NCI-H1417 treated with DMSO at 0.1 percent for 48 hours (cell line): ENCODE measurements at places on chromosomes 3 and 15.

GRCh38 chr3:182212479-182213076, 500.9 kb downstream of the SOX2 start:
- peak; percentile 75 for DNase-seq

- no peak for DNase-seq
Measured at GRCh38 chr3:71983694-71984093, 198.7 kb upstream of the PROK2 start.

- no peak for DNase-seq
Measured at GRCh38 chr15:36407647-36408046, 171.8 kb upstream of the CDIN1 start.

DNA sequence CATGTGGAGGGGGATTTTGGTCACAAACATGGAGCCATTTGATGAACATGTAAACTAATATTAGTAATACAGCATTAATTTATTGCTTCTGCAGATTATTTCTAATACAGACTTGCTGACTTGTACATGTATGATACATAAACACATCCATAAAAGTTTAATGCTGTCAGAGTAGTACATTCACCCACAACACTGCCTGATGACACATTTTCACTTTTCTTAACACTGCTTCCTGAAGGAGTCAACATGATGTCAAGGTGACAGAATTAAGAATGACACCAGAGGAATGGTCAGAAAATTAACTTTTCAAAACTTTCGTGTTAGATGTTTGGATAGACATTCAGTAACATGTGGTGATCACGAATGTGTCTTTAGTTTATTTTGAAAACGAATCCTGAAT, 199.4 kb downstream of the SATB1 start:
- DNase-seq, result no peak

DNA sequence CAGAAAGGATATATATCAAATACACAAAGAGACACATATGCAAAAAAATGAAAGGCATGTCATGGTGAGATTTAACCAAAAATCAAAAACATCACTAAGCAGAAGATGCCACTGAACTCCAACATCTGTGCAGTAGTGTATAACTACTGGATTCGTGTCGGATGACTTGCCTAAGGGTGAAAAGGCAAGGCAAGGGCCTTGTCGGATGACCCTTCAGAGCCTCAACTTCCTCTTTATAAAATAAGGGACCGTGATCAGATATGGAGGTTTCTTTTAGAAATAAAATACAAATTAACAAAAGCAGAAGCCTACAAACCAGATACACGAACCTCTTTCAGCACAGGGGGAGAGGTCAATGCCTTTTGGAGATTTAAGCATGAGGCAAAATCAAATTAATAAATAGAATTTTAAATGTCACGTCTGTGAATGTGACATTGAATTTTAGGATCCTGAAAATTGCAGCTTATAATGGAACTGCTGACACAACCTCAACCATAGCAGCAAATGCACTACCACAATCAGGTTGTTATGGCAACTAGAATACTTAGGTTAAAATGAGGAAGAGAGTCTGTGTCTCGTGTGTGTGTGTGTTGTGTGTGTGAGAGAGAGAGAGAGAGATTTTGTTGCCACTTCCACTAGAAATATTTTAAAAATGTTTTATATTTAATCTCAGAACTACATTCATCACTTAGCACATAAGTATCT, 8.3 kb upstream of the CHRM5 start:
- DNase-seq, result no peak

DNA sequence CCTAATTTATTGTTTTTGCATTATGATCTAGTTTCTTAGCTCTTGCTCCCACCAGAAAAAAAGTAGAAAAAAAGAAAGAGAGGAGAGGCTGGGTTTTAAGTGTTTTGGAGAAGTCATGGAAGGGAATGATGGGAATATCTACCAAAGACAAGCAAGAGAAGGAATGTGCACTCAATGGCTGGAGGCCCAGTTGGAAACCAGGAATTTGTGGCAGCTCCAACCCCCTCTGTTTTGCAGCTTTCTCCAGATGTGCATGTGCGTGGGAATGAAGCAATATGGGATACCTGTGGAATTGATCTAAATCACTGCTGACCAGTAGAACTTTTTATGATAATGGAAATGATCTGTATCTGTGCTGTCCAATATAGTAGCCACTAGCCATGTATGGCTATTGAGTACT, 27.1 kb downstream of the EIF2AK4 start:
- no peak for DNase-seq

DNA sequence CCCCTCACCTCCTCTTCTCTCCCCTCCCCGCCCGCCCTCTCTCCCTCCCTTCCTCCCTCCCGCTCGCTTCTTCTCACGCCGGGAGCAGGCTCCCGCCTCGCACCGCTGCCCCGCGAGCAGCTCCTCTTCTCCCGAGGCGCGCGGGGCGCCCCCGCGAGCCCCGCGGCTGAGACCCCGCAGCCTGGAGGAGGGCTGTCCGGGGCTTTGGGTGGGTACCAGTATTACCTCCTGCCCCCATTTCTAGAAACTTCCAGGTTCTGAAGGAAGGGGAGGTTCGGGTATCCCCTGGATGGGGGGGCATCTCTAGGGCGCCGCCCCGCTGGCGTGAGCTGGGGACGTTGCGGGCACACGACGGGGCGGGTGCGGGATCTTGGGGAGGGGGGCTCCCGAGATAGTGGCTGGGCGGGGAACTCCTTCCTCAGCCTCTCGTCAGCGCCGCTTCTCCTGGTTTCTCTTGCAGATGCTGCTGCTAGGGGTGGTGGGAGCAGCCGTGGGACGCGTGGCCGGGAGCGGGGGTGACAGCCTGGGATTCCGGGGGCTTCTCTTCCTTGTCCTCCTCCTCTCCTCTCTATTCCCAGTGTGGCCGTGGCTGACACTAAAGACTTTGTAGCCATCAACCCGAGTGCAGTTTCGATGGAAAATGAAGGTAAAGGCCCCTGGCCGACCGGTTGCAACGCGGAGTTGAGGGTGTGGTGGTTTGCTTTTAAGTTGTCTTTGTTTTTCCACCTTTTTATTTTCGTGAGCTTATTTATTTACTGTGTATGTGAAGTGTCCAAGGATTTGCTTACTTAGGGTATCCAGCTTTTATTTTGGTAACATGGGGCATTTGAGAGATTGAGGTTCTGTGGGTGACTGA, 474 bp downstream of the ATP2C1 start:
- no peak for DNase-seq

GRCh38 chr15:75056036-75056435, 32.6 kb downstream of the PPCDC start:
- DNase-seq, result no peak

GRCh38 chr3:98733053-98733811, 29.9 kb upstream of the ST3GAL6 start:
- DNase-seq, result no peak

- no peak for DNase-seq
Measured at GRCh38 chr3:176469694-176470205, 727.5 kb downstream of the TBL1XR1 start.

- no peak for DNase-seq
Measured at GRCh38 chr15:99433026-99433756, 132.6 kb upstream of the MEF2A start.

DNA sequence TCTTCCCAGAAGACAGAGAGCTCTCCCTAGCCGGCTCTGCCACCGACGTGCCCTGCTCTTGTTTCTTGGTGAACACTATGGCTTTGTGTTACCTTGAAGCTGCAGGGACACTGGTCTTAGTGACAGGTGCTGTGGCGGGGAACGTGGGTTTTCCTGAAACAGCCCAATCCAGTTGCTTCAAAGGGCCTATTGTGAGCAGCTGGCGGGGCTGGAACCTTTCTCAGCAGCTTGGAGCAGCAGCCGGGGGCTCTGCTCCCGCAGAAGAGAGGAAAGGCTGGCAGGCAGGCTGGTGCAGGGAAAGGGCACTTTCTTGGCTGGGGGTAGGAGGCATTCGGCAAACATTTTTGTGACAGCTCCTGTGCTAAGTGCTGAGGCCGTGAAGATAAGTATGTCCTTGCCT, 12.8 kb downstream of the MYZAP start:
- DNase-seq, result no peak

GRCh38 chr15:37084602-37085001, 15.7 kb downstream of the MEIS2 start:
- DNase-seq, result no peak

GRCh38 chr3:147305533-147306250, 100.7 kb downstream of the ZIC4 start:
- no peak for DNase-seq

- no peak for DNase-seq
Measured at GRCh38 chr3:117611211-117611610, 901.6 kb downstream of the TUSC7 start.

DNA sequence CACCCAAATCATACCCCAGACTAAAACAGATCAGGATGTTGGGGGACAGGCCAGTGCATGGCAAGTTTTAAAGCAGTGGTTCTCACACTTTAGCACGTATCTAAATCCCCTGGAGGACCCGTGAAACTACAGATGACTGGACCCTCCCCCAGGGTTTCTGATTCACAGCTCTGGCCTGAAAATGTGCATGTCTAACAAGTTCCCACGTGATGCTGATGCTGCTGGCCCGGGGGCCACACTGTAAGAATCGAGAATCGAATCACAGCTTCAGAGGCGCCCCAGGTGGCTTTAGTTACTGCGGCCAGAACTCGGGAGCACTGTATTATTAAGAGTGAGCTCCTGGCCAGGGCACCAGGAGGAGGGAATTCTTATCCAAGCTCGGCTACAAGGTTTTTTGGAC, 11.6 kb downstream of the ADAMTS17 start:
- DNase-seq, result no peak

- no peak for DNase-seq
Measured at GRCh38 chr15:67385971-67386370, 131.4 kb downstream of the IQCH start.

DNA sequence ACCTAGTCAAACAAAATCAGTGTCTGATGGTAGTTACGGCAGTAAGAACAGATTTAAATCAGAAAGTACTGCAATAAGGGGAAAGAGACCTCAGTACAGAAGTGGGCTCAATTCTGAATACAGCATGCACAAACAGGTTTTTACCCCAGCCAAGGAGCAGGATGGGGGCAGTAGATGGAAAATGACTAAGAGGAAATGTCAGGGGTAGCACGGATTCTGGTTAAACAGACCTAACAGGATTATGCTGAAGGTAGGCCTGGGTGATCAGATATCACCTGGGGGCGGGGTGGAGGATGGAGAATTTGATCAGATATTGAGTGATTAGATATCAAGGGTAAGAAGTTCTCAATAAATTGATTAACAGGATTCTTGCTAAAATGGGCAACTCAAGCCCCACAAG, 19.0 kb downstream of the MESD start:
- no peak for DNase-seq

DNA sequence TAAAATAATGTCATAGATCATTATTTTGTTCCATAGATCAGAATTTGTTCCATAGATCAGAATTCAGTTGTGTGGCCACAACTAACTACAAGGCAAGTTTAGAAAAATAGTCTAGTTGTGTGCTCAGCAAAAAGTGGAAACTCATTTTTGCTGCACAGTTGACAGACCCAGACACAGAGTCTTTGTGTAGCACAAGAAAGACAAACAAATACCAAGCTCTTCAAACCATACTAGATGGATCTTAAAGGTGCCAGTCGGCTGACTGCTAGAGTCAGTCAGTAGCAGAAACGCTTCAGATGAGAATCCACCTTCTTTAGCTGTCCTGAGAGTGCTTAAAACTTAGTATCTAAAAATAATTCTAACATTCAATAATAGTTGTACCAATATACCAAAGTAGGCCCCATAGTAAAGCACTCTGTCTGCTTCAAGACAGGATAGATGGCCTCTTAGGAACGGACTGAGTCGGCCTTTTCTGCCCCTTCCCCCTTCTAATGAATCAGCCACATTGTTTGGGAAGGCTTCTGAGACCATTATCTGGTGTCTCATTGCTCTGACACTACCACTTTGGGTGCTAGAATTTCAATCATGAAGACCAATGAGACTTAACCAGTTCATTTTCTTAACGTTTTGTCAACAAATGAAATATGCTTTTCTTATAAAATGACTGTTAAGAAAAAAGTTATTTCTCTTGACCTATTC, 27.7 kb upstream of the SLC4A7 start:
- no peak for DNase-seq

- no peak for DNase-seq
Measured at GRCh38 chr3:9179826-9180763, 69.4 kb downstream of the SRGAP3 start.

GRCh38 chr3:33954956-33955355, 156.5 kb downstream of the PDCD6IP start:
- no peak for DNase-seq

DNA sequence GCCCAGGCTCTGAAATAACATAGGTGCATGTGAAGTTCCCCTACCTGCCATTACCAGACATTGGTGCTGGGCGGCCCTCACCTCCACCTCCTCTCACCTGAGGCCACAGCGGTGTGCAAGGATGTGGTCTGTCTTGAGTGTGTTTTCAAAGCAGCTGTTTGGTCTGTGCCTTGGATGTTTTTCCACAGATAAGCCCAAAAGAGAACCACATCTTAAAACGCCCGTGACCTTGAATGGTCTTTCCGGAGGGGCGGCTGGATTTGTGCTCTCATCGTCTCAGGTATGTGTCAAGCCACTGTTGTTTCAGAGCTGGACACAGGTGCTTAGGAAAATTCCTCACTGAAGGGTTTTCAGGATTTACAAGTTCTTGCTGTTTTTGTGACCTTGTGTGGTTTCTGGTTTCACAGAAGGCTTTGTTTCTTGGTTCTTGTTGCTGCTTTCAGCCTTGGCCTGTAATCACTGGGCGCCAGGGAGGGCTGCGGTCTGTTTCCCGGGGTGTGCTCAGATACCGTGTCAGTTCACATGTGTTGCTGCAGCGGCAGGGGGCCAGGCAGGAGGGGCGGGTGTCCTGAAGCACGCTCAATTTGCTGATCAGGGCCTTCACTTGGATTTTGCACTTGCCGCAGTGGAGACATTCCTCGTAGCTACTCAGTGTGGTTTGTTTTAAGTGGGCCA, 128.4 kb downstream of the IGF1R start:
- DNase-seq, result no peak

DNA sequence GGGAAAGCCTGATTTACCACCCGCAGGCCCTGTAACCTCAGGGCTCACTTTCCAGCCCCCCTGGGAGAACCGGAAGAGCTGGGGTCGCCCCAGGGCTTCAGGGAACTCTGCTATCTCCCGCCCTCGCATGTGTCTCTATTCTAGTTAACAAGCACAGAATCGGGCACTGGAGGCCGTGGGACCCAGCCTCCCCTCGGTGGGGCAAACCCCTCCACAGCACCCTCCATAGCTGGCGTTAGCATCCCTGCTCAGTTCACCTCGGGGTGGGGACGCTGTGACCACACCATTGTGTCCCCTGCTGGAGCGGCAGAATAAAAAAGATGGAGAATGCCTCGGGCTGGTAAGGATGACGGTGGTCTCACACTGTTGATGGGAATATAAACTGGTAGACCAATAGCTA, 3.5 kb upstream of the LRRC15 start:
- DNase-seq, result no peak

GRCh38 chr3:56796202-56796601, 5.5 kb downstream of the ARHGEF3 start:
- no peak for DNase-seq

DNA sequence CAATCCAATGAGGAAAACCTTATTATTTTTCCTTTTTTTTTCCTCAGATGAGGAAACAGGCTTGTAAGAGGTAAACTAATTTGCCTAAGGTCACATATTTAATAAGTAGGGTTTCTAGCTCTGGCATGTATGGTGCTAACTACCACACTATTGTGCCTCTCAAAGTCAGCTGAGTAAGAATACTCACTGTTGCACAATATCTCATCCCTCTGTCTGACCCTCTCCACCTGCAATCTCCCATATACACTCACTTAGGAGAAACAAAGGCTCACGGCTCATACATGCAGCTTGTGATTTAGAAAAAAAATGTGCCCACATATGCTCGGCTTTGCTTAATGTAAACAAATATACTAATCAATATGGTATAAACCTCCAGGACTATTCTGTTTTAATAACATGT, 10.4 kb upstream of the ARIH1 start:
- DNase-seq, result no peak

GRCh38 chr3:3551981-3552380, 247.2 kb upstream of the LRRN1 start:
- DNase-seq, result no peak

- DNase-seq, result no peak
Measured at GRCh38 chr15:48230498-48230897, 24.4 kb downstream of the SLC12A1 start.
